ENCODE measurements at places on chromosomes 2 and 18.

DNA sequence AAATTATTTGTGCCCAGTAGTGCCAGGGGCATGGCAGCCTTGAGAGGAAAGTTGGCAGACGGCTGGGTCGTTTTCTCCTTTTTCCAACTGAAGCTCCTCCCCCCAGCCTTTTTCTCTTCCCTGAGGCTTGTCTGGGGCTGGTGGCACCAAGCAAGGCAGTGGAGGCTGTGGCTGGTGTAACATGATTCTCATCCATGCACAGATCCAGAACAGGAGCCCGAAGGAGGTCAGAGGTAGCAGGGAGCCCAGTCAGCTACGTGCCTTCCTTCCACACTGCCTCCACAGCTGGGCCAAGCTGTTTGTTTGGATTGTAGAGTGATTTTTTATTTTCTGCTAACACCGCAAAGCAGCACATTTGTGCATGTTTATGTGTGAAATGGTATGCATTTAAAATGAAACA, 170.3 kb upstream of the MGAT5 start:
- DNase-seq, result no peak

- DNase-seq, result no peak
Measured at GRCh38 chr2:235497096-235497495, 3.3 kb downstream of the AGAP1 start.

GRCh38 chr18:1229634-1230033, 325.0 kb downstream of the ADCYAP1 start:
- no peak for DNase-seq

- DNase-seq, result no peak
Measured at GRCh38 chr2:44655401-44655864, 286.1 kb upstream of the SIX3 start.

DNA sequence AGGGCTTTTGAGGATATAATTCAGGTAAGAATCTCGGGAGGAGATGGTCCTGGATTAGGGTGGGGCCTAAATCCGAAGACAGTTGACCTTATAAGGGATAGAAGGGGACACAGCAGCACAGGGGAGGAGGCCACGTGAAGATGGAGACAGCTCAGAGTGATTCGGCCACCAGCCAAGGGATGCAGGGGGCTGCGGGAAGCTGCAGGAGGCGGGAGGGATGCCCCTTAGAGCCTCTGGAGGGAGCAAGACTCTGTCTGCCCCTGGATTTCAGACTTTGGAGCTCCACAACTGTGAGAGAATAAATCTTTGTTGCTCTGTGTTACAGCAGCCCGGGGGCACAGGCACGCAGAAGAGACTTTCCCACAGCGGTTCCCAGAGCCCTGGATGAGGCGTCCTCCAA, 143.7 kb downstream of the ASB1 start:
- DNase-seq, result no peak

DNA sequence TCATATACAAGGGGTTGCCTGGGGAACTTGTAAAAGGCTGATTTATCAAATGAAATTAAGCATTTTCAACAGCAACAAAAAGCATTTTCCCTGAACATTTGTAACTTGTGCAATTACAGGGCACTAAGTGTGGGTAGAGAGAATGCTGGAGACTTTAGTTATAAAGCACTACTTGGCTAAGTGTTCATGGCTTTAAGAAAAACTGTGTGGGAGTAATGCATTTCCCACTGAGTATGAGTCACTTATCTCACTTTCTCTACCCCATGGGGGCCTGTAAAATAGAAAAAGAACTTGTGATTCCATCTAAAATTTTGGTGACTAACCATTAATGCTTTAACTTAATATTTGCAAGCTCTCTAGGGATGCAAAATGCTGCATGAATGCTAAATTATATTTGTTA, 193.4 kb downstream of the CCDC102B start:
- no peak for DNase-seq

GRCh38 chr2:23620841-23621341, 235.9 kb downstream of the KLHL29 start:
- no peak for DNase-seq

DNA sequence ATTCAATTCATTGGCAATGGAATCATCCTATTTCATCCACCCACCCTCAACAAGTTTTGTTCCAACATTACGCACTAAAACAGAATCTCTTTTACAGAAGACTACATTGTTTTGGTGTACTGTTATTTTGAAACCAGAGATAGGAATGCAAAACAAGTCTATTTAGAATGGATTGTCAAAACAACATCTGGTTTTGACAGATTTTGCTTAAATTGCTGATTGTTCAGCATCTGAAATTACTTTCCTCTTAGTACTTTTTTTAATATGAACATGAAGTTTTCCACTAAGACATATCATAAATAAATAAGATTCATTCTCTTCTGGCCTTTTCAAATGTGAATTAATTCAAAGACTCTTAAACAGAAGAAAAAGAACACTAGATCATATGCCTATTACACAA, 323.9 kb upstream of the TFPI start:
- no peak for DNase-seq

GRCh38 chr2:178767094-178768060, 39.8 kb downstream of the TTN start:
- DNase-seq, result no peak

DNA sequence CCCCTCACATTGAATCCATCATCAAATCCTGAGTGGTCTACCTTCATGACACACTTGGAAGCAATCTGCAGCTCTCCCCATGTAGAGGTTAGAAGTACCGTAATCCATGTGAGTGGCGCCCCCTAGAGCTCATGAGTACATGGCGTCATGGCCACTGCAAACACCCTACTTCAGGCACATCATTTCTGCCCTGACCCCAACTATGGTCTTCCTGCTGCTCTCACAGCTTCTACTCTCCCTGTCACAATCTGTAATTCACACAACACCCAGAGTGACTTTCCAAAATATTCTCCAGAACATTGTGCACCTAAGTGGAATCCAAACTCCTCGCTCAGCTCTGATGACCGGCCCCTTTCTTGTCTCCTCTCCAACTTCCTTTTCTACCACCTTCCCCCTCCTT, 141.9 kb downstream of the ANKRD44 start:
- peak; percentile 61 for DNase-seq

DNA sequence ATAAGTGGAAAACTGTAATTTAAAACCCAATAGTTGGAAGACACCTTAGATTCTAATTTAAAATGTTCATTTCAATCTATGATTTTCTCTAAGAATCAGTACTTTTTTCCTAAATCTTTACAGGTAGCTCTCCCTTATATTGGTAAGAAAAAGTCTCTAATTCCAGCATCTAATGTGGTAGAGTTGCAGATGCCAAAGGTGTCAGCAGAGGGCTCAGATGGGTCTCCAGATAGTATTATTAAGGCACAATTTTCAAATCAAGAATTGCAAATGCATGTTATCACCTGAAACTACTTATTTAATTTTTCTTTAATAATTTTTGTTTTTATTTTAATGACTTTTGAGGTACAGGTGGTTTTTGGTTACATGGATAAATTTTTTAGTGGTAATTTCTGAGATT, 25.5 kb upstream of the ITGA4 start:
- DNase-seq, result no peak

DNA sequence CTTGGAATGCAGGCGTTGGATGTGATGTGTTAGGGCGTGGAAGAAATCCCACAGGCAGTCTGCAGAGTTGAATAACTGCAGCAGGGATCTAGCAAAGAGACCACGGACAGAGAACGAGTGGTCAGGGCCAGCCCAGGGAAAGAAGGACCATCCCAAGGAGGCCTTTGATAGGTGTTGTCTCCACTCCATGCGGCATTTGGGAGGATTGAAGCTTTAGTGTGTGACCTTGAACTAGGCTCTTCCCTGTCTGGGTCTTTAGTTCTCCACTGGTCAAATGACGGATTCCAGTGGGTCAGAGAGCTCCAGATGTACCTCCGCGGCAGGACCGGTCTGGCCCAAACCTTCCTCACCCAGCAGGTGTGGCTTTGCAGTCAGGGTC, 18.4 kb downstream of the GREB1 start:
- no peak for DNase-seq

- DNase-seq, result no peak
Measured at GRCh38 chr2:45746888-45747287, 95.4 kb downstream of the PRKCE start.

GRCh38 chr2:143264851-143265250, 135.6 kb downstream of the ARHGAP15 start:
- DNase-seq, result no peak

GRCh38 chr2:152370783-152371182, 35.8 kb downstream of the FMNL2 start:
- no peak for DNase-seq

- no peak for DNase-seq
Measured at GRCh38 chr2:154941379-154941778, 242.9 kb downstream of the KCNJ3 start.

- no peak for DNase-seq
Measured at GRCh38 chr2:38598991-38599295, 3.8 kb downstream of the HNRNPLL start.

DNA sequence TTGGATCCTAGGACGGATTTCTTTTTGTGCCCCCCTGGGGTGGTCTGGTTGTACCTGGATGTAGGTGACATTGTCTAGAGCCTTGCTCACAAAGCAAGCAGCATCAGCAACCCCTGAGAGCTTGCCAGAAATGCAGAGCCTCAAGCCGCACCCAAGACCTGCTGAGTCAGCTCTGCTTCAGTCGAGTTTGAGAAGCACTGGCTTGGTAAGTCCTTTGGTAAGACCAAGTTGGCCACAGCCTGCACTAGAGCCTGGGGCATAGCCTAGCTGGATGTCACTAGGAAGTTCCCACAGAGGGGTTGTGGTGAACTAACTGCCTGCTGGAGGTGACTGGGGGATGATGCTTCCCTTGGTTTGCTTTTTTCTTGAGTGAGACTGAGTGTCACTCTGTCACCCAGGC, 6.2 kb downstream of the ABCG5 start:
- DNase-seq, result no peak

DNA sequence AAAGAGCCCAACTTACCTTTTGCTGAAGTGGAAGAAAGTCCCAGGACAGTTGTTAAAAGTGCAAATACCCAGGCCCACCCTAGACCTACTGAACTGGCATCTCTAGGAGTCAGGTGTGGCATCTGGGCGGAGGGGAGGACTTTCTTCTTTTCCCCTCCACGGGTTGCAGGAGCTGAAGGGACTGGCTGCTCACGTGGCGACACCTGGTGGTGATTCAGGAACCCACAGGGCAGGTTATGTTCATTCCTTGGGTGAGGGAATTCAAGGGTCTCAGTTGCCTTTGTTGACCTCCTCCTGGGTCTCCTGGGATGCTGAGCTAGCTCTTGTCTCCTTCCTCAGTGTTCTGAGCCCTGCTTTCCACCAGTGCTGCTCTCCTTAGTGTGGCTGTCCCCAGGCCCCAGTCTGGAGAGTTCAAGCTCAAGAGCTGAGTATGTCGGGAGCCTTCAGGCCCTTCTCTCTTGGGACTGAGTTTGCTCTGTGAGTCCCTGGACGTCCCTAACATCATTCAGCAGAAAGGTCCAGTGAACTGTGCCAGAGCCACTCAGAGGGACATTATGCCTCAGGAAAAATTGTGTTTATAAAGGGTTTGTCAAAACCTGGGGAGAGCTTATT, 56.9 kb downstream of the DYSF start:
- DNase-seq, result peak; percentile 62

DNA sequence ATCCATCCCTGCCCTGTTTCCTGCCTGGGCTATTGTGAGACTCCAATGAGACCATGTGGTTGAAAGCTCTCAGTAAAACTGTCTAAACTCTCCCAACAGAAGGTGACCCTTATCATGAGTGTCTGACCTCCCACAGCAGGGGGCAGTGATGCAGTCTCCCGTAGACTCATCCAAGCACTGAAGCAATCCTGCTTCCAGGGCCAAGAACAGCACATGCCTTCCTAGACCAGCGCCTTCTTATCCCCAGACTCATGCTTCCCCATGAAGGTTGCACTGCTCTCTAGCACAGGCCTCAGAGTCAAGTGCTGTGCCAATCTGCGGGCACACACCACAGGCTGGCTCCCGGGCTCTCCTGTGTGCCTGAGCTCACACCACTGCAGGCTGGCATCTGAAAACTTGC, 112.3 kb downstream of the TNS1 start:
- no peak for DNase-seq

- no peak for DNase-seq
Measured at GRCh38 chr18:77157312-77157711, 24.7 kb upstream of the MBP start.

DNA sequence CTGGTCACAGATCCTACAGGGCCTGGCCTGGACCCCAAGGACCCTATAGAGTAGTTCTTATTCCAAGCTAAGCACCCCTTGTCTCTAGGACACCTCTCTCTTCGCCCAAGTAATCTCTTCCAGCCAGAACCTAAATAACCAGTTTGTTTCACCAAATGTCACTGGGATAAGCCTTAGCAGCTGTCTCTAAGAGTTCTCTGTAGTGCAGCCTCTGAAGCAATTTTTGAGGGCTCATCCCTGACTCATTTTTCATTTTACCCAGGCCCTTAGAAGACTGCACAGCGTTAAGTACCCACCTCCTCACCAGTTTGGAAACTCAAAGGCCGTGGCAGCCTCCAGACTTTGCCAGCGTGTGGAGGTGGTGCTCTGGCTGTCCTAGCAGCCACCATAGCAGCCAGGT, 290.1 kb upstream of the SIX2 start:
- DNase-seq, result no peak

GRCh38 chr2:160321006-160321405, 120.9 kb upstream of the ITGB6 start:
- DNase-seq, result no peak

GRCh38 chr18:58225101-58225500, 181.1 kb downstream of the NEDD4L start:
- DNase-seq, result peak; percentile 10

DNA sequence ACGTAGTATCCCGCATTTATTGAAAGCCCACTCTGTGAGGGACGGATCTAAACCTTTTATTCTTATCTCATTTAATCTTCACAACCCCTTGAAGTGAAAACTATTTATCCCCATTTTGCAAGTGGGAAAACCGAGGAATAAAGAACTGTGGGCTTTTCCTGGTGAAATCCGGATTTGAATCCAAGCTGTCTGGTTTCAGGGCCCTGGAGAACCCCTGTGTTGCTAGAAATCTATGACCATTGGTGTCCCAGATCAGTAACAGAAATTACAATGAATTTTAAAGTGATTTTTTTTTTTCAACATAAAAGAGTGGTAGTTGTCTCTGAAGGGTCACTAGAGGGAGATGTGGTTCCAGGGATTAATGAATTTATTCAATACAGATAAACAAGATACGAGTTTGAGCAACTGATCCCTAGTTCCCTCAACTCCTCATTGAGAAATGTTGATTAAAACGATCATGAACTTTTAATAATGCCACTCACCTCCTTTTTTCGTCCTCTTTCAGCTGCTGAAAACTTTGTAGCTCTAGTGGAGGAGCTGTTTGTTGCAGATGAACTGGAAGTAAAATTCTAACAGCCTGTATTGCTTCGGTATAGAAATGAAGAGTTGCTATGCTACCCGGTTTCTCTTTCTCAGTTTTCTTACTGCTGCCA, 940 bp downstream of the XRCC5 start:
- no peak for DNase-seq

Measured in stimulated activated CD8-positive, alpha-beta memory T cell treated with anti-CD3 and anti-CD28 coated beads, Interleukin-2, amount 100 ng/mL, for 48 hours (primary cell).